ENCODE measurements at places on chromosomes 12 and 14.

DNA sequence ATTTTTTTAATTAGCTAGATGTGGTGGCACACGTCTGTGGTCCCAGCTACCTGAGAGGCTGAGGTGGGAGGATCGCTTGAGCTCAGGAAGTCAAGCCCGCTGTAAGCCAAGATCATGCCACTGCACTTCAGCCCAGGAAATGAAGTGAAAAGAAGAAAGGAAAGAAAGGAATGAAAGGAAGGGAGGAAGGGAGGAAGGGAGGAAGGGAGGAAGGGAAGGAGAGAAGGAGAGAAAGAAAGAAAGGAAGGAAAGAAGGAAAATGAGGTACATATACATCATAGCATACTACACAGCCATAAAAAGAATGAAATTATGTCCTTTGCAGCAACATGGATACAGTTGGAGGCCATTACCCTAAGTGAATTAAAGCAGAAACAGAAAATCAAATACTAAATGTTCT, 12.2 kb downstream of the DNAI7 start:
- DNase-seq = no peak

DNA sequence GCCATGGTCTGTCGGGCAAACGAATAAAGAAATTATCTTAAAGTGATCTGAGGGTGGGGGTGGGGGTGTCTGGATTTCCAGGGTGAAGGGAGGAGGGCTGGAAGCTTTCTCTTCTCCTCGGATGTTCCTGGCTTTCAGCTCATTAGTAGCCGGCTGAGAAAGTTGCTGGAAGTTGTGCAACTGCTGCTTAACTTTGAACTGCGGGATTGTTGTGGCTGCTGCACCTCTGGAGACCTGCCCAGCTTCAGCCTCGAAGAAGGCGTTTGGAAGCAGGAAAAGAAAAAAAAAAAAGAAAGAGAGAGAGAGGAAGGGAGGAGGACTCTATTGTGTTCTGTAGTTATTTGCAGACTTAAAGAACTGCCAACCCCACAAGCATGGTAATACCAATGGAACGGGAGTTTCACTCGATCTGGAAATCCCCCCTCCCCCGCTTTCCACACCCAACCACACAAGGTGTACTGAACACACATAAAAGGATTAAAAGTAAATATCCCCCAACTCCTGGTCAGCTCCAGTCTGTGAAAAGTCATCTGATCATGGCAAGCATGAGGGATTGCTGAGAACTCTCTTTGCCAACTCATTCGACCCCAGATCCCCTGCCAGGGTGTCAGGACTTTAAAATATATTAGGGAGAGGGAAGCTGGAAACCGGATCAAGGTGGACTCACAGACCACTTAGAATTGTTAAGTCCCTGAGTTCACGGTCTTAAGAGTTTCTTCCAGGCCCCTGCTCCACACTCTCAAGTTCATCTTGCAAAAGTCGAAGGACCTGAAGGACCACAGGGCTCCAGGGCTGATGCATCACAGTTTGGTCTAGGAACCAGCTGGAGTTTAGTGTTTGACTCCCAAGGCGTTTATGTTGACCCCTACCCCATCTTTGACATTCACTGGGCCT, at the start of gene RASSF9:
RASSF9 (minus strand) TSS at position 213 of the 894 bp plus-strand sequence; CDS start at position 5, 208 bp downstream.
- DNase-seq = no peak

DNA sequence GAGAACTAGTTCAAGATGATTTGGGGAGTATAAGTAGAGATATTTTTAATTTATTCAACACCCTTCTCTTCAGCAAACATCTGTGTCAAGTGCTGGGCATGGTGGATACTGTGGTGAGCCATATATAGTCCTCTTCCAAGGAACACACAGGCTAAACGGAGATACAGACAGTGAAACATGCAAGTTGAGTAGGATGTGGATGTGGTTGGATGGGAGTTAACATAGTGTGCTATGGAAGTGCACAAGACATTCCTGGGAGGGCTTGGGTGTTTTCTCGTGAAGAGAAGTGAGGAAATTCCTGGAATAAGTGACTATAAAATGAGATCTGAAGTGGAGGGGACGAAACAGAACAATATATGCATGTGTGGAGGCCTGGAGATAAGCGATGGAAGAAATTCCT, 181.1 kb upstream of the NPAS3 start:
- no peak for DNase-seq

DNA sequence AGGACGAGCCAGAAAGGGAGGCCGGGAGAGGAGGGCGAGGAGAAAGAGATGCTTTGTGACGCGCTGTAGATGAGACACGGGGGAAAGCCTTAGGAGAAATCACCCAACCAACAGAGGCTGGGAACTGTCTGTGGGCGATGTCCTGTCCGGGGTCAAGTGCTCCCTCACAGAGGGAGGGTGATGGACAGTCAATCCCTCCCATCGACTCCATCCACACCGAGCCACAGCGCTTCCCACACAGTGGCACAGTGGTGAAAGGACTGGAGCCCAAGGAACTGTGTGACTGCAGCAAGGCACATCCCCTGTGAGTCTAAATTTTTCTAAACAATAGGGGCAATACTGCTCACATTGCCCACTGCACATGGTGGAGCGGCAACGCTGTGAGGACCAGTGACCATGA, 89.1 kb downstream of the TTC7B start:
- DNase-seq = no peak

DNA sequence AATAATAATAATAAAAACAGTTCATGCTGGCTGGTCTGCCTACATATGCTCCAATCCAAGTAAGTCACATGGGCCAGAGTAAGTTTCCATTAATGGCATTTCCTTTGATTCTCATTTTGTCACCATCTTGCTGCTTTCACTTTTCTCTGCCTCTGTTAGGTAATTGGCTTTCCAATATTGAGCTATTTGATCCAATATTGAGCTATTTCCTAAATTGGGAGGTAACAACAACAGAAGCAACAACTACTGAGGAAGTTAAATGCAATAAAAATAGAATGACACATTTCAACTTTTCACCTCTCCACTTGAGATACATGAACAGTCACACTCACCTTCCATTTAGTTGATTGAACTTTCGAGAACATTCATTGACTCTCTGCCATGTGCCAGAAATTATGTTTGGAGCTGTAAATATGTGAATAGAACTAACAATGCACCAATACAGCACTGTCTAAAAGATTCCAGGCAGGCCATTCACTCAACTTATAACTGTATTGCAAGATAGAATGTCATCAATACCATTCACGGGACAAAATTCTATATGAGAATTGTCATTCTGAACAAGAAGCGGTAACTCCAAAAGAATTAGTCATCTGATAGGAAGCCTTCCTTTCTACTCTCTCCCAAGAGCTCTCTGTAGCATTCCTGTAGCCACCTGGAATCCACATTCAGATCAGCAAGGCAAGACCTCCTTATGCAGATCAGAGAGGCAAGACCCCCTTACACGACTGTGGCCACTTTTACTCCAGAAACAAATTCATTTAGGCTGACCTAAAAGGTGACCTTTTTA, 136.4 kb downstream of the PHLDA1 start:
- DNase-seq = no peak

DNA sequence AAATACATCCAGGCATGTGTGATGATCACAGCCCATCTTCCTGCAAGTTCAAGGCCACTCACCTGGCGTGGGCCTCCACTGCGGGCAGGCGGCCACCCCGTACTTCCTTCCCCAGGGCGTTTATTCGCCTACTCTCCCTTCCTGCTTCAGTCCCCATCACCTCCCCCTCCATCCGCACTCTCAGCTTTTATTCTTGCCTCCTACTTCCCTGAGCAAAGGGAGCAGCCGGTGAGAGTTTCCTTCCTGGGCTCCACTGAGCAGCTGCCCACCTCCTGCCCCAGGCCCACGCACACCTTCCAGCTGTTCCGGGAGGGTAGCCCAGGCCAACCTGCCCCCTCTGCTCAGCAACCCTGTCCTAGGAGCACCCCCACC, 4.1 kb downstream of the CYP46A1 start:
- no peak for DNase-seq

- DNase-seq = no peak
Observed at GRCh38 chr14:69012256-69012953, 33.3 kb upstream of the ACTN1 start.

GRCh38 chr14:66975251-66975650, 214.0 kb upstream of the GARIN2 start:
- DNase-seq = no peak

DNA sequence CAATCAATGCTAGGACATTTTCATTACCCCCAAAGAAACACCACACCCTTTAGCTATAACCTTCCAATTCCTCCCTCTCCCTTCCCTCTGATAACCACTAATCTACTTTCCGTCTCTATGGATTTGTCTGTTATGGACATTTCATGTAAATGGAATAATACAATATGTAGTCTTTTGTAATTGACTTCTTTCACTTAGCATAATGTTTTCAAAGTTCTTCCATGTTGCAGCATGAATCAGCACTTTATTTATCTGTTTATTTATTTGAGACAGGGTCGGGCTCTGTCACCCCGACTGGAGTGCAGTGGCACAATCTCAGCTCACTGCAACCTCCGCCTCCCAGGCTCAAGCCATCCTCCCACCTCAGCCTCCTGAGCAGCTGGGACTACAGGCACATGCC, 1.2 kb upstream of the RBM19 start:
- no peak for DNase-seq

GRCh38 chr12:89382328-89382727, 30.0 kb upstream of the DUSP6 start:
- no peak for DNase-seq

DNA sequence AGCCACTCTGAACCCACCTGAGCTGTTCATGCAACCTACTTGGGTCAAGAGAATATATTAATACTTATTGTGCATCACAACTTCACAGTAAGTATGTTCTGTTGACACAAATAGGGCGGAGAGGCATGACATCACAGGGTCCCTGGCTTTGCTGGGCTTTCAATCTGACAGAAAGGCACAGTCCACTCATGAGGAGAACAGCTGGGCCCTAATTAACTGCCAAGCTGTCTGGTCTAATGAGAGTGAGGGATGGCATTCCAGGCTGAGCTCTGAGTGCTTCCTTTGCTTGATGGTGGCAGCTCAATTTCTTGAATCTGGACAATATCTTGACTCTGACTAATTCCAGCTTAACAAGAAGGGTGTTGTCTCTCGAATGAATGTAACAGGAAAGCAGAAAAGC, 2.0 kb downstream of the EFCAB11 start:
- no peak for DNase-seq

GRCh38 chr12:27919671-27920235, 52.8 kb downstream of the PTHLH start:
- DNase-seq = no peak

GRCh38 chr14:64715146-64715627, 11.0 kb downstream of the PLEKHG3 start:
- no peak for DNase-seq

DNA sequence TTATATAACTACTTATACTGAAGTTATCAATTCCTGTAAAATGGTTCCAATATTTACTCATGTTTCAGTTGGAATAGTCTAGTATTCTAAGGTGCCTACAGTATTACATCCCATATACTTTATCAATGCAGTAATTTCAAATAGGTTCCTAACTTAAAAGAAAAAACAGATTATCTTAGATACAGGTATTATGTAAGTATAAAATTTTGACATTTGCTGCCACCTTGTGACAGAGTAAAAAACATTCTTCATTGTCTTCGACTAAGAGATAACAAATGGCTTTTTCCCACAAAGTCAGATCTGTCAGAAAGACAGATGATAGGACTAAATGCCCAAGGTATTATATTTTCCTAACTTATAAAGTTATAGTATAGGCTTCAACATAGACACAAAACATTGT, 78.7 kb downstream of the TXNDC16 start:
- peak; percentile 4 for DNase-seq

- DNase-seq = no peak
Observed at GRCh38 chr14:56121816-56122215, 3.6 kb downstream of the PELI2 start.

- peak; percentile 11 for DNase-seq
Observed at GRCh38 chr12:46109343-46110222, 119.2 kb upstream of the SCAF11 start.

DNA sequence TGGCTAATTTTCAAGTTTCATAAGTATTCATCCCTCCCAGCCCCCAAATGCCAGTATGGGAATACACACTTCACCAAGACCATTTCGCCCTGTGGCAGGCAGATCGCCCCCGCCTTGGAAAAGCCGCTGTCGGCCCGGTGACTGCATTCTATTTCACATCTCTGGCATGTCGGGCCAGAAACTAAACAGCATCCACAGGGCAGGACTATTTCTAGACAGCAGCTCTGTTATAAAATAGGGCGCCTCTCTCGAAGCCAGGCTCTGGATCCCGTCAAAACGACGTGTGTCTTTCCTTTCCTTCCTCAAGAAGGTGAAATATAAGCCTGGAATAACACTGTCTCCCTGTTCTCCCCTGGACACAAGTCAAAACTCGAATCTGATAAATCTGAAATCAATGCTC, 56.8 kb downstream of the GSC start:
- DNase-seq = no peak

GRCh38 chr14:23217032-23218020, 20.4 kb upstream of the RNF212B start:
- no peak for DNase-seq

GRCh38 chr14:99562856-99563748, 40.9 kb downstream of the CCDC85C start:
- DNase-seq = no peak

DNA sequence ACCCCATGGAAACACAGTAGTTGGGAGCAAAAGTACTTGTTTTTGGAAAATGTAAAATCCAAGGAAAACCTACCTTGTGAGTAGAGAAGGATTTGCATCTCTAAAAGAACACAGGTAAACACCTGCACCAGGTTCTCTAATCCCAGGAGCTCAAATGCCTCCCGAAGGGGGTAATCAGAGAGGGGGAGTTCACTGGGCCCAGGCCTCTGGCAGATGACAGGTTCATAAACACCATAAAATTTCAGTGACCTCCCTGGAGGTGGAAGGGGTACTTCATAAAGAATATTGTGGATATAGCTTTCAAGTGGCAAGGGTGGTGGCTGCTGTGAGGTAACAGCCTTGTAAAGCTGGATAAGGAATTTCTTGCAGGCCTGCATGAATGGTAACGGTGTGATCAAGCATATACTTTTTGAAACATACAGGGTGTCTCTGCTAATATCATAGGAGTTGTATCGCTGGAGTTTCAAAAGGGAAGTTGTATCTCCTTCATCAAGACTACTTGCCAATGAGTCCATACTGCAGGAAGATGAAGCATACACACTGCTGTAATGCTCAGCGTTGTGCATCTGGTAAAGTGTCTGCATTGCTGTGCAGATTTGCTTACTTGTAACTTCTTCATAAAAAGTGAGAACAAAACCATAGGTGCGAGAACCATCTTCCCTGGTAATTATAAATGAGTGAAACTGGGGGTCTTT, 111.3 kb downstream of the DENND5B start:
- no peak for DNase-seq

GRCh38 chr12:17214929-17215328, 609.0 kb upstream of the LMO3 start:
- DNase-seq = no peak

GRCh38 chr14:79840103-79840502, 371.2 kb downstream of the DIO2 start:
- no peak for DNase-seq

- no peak for DNase-seq
Observed at GRCh38 chr14:35398071-35398584, 6.4 kb downstream of the NFKBIA start.

DNA sequence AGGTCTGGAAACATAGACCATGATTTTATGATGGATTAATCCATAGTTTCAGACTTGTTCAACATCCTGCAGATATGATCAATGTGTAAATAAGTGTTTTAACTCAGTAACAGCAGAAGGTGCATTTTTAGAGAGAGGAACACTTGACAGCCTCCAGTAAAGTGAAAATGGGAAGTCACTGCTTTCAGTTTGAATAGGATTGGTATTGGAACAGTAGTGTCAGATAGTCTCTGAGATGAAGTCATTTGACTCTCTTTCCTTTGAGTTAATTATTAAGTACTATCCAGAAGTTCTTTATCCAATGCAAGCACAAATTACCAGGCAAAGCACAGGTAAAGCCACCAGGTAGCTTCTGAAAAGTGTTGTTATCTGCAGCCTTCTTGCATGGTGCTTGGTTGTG, 14.5 kb upstream of the NAV3 start:
- no peak for DNase-seq

All from RPMI8226 (cell line).